ENCODE measurements at places on chromosomes 16 and 17. TPM values are rescaled to one million over a fixed set of nuclear protein-coding genes. Genes with fewer than 3 reads are reported as not detected.
A peak's percentile ranks its signal among the peaks of the same experiment; 100 is the strongest.

TMEM106A gene
- 9.0 TPM for total RNA-seq

IL17C gene
- total RNA-seq, result not detected

CBX8 gene
- 2.9 TPM for total RNA-seq

LRRC37A gene
- 2.5 TPM for total RNA-seq

TRIM47 gene
- 14.7 TPM for total RNA-seq

ZNF469 gene
- total RNA-seq, result 0.96 TPM

KRT15 gene
- not detected for total RNA-seq

RAP1GAP2 gene
- 8.4 TPM for total RNA-seq

TMEM114 gene
- total RNA-seq, result not detected

MT1X gene
- total RNA-seq, result 428 TPM

- DNase-seq, result no peak
Measured at GRCh38 chr17:82320956-82321927, 3.8 kb upstream of the CD7 start.

DNA sequence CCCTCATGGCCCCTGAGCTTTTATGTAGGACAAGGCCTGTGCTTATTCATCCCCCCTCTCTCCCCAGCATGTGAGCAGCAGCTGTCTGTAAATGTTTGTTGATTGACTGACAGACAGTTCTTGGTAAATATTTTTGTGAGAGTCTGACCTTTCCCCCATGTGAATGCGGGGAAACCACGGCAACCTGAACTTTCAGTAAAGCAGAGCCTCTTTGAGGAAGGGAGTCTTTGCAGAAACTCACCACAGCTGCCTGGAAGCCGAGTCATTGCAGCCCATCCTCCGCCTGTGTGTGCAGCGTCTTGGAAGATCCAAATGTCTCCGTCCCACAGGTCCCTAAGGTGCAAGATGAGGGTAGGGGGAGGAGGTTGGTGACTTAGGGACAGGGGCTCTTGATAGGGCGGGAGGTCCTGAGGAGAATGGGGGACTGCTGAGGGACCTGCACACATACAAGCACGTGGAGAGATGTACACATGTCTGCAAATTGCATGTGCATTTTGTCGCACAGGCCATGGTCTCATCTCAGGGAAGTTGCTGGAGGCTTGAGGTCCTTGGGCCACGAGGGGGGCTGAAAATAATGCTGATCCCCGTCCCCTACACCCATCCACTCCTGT is 23.0 kb upstream of the IL21R start:
- no peak for DNase-seq

- peak; percentile 21 for DNase-seq
Measured at GRCh38 chr16:12539185-12539929, 264.3 kb downstream of the CPPED1 start.

DNA sequence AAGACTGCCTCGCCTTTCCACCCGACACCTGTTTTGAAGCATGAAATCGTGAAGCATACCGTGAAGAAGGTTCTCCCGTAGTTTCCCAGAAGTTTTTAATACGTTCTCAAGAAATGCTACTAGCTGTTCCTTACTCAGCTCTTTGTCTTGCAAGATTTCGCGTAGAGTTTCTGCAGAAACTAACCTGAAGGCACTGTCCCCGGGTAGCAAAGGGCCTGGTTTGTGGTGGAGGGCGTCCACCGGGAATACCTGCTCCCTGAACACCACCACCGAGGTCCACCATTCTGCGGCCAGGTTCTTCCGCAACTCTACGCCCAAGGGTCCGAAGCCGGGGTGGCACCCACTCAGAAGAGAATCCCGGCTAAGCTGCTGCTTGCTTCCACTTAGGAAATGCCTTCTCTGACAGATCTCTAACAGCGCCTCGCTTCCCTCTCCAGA is 487 bp downstream of the POLG2 start:
- no peak for DNase-seq

- DNase-seq, result no peak
Measured at GRCh38 chr17:1312261-1312870, 32.9 kb downstream of the TRARG1 start.

DNA sequence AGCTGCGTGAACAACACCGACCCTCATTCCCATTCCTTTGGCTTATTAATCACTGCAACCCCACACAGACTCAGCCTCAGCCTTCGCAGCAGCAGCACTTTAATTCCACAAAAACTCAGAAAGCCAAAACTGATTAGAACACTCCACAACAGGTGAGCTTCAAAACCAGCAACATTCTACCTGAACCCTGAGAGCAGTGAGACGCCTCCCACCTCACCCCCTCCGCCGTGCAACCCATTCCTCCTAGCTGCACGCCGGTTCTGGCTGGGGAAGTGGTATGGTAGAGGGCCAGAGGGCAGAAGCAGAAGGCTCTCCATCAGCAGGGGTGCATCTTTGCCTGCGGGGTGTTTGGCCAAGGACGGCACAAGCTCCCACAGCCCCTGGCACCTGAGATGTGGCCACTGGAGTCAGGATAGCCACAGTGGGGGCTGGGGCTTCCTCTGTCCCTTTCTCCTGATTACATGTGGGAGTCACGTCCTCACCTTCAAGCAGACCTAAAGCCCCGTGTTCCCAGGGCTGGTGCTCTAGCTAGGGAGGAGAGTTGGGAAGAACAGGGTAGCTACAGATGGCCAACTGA is 1.6 kb downstream of the BORCS6 start:
- no peak for DNase-seq

GRCh38 chr17:63611354-63611753 is 10.7 kb downstream of the TACO1 start:
- no peak for DNase-seq

DNA sequence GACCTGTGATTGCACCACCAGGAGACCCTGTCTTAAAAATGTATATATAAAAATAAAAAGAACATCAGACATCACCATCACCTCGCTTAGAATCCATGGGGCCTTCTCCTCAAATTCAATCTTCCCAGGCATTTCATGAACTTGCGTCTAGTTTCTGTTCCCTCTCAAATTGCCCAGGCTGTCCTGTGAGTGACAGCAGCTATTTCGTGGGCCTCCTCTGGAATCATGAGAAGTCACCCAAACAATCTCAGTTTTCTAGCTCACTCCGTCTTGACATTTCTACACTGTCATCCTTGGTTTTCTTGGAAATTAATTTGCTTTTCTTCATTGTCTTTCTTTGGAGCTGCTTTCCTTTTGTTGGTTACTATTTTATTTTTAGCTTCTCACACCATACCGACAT is 7.3 kb downstream of the SLC52A1 start:
- no peak for DNase-seq

GRCh38 chr16:82011199-82011641 is at the start of gene SDR42E1:
Gene SDR42E1 (minus strand): TSS chr16:82011470. CDS start chr16:82000858, 10,612 bp downstream.
- peak; percentile 77 for DNase-seq

DNA sequence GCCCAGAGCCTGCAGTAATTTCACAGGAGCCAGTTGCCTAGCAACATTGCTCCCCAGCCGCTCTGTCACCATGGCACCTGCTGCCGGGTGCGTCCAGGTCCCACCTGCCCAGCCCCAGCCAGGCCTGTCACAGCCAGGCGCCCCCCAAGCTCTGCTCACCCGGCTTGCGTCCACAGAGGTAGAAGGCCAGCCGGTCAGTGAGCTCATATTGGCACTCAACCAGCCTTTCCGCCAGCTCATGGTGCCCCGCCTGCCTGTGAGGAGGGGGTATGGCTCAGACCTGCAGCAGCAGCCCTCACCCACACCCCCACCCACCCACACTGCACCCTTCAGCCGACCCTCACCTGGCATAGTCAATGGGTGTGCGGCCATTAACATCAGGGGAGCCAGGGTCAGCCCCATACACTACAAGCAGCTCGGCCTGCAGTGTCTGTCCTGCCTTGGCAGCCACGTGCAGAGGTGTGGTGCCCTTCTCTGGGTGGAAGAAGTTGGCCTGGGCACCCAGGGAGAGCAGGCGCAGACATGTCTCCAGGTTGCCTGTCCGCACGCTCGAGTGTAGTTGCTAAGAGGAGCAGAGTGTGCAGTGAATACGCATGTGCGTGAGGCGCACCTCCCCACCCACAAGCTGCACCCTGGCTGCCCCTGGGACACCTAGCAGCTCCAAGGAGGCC is 7.7 kb downstream of the GIT1 start:
- DNase-seq, result no peak

DNA sequence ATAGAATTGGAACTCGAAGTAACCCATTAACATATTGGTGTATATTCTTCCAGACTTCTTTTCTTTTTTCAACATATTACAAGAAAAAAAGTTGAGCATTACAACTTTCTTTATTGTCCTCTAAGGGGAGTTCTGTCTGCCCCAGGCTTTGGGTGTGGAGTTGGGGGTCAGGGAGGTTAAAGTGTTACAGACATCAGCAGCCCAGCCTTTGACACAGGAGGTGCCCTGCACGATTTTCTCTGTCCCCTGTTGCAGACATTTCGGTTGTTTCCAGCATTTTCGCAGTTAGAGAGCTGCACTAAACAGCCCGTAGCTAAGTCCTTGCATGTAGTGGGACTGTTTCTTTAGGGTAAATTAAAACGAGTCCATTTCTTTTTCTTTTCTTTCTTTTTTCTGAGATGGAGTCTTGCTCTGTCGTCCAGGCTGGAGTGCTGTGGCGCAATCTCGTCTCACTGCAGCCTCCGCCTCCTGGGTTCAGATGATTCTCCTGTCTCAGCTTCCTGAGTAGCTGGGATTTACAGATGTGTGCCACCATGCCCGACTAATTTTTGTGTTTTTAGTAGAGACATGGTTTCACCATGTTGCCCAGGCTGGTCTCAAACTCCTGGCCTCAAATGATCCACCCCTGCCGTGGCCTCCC is 13.4 kb upstream of the ADCY7 start:
- DNase-seq, result no peak

DNA sequence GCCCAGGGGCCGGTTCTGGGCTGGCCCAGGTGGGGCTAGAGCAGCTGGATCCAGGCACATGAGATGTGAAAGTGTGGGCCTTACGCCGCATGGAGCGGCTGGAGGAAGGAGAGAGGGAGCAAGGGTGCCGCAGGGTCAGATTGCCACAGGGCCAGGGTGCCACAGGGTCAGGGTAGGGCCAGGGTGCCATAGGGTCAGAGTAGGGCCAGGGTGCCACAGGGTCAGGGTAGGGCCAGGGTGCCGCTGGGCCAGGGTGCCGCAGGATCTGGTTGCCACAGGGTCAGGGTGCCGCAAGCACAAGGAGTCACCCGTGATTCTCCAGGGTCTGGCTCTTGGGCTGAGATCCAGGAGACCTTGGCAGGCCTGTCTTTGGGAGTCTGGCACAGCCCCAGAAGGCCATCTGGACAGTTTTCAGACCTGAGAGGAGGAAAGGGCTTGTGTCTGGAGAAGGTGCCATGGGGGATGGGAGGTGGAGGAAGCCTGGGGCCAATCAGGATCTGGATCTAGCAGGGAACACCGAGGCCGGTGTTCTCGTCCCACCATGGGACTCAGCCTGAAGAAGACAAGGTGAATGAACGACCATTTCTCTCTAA is 13.1 kb upstream of the LASP1NB start:
- DNase-seq, result peak; percentile 39

GRCh38 chr17:39143552-39144093 is 7.8 kb downstream of the PLXDC1 start:
- DNase-seq, result no peak

GRCh38 chr17:7651665-7652387 is 1.1 kb downstream of the ATP1B2 start:
- peak; percentile 11 for DNase-seq

DNA sequence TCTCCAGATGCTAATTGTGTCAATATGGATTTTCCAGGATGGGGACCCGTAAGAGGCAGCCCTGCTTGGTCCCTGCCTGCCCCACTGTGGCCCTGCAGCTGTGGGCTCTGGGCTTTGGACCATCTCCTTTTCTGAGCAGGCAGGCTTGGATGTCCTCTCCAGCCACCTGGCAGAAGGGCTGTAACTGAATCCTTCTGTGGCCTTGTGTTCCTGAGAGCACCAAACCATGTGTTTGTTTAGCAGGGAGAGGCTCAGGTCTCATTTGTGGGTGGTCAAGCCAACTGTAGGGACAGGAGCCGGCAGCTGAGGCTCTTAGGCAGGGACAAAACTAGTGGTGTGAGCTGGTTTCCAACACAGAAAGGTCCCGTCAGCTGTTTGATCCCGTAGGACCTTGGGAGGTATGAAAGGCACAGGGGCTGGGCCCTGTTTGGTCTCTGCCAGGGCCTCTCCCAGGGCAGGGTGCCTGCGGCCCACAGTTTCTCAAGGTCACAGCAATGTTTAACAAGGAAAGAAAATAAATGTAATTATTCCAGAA is 18.5 kb downstream of the SEC14L5 start:
- DNase-seq, result no peak

DNA sequence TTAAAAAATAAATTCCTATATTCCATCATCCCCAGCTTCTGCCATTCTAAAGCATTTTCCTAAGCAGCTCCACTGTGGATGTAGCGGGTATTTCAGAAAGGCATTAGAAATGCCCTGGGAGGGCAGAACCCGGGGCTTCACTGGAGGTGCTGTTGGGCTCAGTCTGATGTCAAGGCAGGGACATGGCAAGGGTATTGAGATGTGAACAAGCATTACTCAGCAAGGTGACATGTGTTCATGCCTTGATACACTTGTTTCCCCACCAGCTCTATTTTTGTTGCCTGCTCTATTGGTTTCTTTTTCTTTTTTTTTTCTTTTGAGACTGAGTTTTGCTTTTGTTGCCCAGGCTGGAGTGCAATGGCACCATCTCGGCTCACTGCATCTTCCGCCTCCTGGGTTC is 35.7 kb downstream of the ABCC1 start:
- peak; percentile 28 for DNase-seq

GRCh38 chr16:28301154-28301553 is 8.8 kb downstream of the SBK1 start:
- DNase-seq, result no peak

GRCh38 chr17:45248132-45248957 is 13.5 kb downstream of the SPATA32 start:
- DNase-seq, result peak; percentile 75

- no peak for DNase-seq
Measured at GRCh38 chr16:69239851-69240250, 52.9 kb downstream of the SNTB2 start.

GRCh38 chr17:35788477-35789368 is 6.7 kb downstream of the MMP28 start:
- no peak for DNase-seq

DNA sequence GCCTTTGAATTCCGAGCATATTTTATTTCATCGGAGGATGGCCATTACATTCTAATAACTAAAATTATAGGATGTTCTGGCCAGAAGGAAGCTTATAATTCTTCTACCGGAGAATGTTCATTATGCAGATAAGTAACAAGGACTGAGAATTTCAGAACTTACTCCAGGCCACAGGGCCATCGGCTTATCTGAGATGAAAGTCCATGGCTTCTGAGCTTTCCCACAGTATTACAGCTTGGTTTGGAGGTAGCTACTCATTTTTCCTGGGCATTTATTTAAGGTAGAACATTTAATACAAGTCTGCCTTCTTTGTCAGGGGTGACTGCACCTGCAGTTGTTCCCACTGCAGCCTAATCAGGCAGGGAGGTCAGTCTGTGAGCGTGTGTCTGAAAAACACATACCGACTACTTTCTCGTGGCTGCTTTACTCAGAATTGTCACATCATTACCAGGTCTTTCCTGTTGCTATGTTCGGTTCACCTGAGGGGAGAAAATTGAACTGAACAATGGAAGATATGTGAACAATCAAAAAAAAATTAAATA is 219.7 kb upstream of the CPHXL start:
- no peak for DNase-seq

- peak; percentile 93 for DNase-seq
Measured at GRCh38 chr16:1408171-1408837, 6.2 kb downstream of the UNKL start.

Data from thyroid gland (tissue), 4 donors.